Calu3 (cell line): ENCODE measurements at places on chromosomes 13 and 19.

DNA sequence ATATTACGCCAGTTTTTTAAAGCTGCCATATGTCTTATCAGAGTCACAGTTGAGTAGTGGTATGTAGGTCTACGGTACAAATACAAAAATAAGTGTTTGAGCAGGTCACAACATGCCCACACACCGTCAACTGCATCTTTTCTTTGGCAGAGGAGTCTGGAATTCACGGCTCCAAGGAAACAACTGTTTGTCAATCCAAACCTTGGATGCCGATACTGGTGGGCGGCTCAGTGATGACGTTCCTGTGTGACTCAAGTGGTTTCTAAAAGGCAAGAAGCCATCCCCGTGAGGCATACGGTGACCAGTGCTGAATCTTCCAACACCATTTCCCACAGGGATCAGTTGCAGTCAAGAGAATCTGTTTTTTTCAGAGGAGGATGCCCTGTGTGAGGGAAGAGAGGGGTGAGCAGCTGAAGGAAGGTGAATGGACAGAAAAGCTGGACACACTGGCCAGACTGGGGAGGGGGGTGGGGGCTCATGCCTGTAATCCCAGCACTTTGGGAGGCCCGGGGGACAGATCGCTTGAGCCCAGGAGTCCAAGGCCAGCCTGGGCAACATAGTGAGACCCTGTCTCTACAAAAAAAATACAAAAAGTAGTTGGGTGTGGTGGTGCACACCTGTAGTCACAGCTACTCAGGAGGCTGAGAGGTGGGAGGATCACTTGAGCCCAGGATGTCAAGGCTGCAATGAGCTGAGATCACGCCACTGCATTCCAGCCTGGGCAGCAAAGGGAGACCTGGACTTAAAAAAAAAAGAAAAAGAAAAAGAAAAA, 22.8 kb upstream of the CEBPG start:
- H3K27ac ChIP-seq = no peak overlapping the region
- H3K4me3 ChIP-seq = no peak overlapping the region
- no peaks in the 10 kb centered on the region for H3K4me1 ChIP-seq
- no peaks in the 10 kb centered on the region for H3K36me3 ChIP-seq
- H3K27me3 ChIP-seq = peaks cover 73% of the 10 kb centered on the region
- DNase-seq = no peak

GRCh38 chr19:8491574-8491973, 10.9 kb downstream of the PRAM1 start:
- no peak overlapping the region for H3K27ac ChIP-seq
- DNase-seq = no peak
- H3K36me3 ChIP-seq = peaks cover 23% of the 10 kb centered on the region
- H3K4me1 ChIP-seq = no peaks in the 10 kb centered on the region

DNA sequence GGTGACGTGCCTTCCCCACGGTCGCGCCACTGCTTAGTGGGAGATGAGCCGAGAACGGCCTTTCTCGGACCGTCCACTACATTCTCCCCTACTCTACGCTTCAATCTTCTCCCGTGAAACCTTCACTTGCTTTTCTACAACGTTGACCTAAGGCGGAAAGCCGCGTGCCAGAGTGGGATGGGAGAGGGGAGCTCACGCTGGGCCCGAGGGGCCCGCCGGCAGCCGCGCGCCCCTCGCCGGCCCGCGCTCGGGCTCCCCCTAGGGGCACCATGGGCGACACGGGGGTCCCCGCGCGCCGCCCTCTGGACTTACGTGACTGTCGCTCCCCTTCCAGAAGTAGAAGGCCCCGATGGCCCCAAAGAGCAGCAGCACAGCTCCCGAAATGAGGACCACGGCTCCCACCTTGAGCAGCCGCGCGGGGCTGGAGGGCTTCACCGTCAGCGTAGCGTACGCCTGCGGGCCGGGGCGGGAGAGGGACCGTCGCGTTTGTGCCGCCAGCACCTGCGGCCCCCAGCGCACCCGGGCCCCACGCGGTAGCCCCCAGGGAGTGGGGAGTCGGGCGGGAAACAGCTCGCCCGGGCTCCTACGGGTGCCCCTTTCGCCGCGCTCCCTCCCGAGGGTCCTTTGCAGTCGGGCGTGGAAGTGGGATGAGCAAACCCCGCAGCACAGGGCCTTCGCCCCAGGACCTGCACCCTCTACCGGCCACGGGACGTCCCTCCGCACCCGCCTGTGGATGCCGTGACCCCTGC, 727 bp downstream of the CNMD start:
- H3K4me3 ChIP-seq = no peak overlapping the region
- H3K27ac ChIP-seq = no peak overlapping the region
- peaks cover 65% of the 10 kb centered on the region for H3K27me3 ChIP-seq
- H3K4me1 ChIP-seq = no peaks in the 10 kb centered on the region
- no peaks in the 10 kb centered on the region for H3K36me3 ChIP-seq
- DNase-seq = no peak

- no peaks in the 10 kb centered on the region for H3K27me3 ChIP-seq
- H3K4me1 ChIP-seq = no peaks in the 10 kb centered on the region
- no peak for DNase-seq
Observed at GRCh38 chr13:81139987-81140386, 799.1 kb upstream of the SPRY2 start.
